ENCODE measurements at places on chromosomes 12 and 14.

DNA sequence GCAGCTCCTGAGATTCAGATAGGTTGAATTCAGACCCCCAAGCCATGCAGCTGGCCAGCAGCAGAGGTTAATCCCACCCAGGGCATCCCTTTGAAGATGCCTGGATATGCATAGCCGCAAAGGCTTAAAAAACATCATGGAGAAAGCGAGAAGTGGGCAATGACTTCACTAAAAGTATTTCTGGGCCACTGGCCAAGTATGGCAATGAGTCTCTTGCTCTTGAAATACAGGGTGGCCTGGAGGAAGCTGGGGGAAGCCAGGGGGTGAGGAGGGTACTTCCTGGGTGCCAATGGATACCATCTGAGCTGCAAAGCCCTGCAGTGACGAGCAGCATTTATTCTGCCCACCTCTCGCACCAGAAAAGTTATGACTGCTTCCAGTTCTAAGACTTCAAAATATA lies 539.3 kb upstream of the TBX3 start:
- no peak for DNase-seq

DNA sequence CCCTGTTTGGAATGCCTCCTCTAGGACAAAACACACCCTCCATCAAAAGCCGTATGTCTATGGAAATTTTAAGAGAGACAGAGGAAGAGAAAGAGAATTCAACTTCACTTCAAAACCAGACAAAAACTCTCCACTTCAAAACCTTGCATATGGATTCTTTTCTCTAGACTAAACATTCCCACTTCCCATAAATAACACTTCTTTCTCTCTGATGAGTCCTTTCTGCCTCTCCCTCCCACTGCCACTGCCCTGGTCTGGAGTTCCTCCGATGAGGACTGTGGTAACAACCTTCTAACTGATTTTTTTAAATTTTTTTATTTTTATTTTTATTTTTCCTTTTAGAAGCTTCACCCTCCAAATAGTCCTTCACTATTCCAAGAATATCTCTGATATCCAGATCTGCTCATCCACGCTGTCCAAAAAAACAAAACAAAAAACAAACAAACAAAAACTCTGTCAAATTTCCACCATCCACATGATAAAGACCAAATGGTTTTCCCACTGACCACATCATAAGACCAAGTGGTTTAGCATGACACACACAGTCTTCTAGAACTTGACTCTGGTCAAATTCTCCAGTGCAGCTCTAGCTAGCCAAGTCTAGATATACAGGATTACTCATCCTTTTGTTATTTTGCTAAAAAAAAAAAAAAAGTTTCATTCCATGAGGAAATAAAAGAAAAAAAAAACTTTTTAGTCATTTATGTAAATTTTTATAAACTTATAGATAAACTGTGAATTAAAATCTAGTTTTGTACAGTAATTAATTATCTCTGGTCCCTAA lies 256.0 kb downstream of the PPFIA2 start:
- no peak for DNase-seq

DNA sequence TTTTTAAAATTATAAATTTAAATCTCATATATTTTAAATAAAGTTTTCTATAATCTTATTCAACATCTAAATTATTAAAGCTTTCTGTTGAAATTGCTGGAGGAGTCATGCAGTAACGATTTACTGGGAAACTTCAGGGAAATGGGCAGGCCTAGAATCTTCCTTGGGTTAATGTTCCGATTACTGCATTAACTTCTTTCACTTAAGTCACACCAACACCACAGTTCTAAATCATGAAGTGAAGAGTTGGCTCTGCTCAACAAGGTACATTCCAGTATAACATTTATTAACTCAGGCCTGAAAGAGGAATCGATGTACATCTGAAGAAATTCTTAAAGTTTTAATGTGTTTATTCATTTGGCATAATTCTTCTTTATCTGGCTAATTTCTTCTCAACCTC lies 244.3 kb downstream of the CCER1 start:
- DNase-seq: no peak

DNA sequence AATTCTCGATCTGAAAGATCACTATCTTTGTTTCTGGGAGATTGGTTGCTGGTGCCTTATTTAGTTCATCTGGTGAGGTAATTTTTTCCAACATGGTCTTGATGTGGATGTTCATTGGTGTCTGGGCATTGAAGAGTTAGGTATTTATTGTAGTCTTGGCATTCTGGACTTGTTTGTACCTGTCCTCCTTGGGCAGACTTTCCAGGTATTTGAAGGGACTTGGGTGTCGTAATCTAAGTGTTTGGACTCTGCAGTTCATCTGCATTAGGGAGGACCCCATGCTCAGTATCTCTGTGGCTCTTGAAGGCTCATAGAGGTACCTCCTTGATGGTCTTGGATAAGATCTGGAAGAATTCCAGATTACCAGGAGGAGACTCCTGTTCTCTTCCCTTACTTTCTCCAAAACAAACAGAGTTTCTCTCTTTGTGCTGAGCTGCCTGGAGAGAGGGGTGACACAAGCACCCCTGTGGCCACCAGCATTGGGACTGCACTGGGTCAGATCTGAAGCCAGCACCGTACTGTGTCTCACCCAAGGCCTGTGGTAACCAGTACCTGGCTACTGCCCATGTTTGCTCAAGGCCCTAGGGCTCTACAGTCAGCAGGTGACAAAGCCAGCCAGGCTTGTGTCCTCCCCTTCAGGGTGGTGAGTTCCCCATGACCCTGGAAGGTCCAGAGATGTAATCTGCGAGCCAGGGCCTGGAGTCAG lies 5.3 kb downstream of the A2ML1 start:
- no peak for DNase-seq

- DNase-seq: no peak
Measured at GRCh38 chr12:109701064-109701463, 12.6 kb upstream of the FAM222A start.

GRCh38 chr14:71682337-71682736 lies 249.9 kb upstream of the RGS6 start:
- no peak for DNase-seq

DNA sequence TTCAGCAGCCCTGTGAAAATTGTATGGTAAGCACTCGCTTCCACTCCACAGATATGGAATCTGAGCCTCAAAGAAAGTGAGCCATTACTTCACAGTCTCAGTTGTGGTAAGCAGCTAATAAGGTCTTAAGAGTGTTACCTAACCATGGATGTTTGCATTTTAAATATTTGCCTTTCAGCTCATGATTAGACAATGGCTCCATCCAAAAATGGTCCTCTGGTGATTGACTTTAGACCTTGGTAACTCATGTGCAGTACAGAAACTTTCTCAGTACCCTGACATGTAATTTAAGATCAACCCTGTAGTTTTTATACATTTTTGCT lies 1.8 kb downstream of the A2M start:
- no peak for DNase-seq

- DNase-seq: no peak
Measured at GRCh38 chr12:114450515-114451300, 44.8 kb upstream of the TBX5 start.

DNA sequence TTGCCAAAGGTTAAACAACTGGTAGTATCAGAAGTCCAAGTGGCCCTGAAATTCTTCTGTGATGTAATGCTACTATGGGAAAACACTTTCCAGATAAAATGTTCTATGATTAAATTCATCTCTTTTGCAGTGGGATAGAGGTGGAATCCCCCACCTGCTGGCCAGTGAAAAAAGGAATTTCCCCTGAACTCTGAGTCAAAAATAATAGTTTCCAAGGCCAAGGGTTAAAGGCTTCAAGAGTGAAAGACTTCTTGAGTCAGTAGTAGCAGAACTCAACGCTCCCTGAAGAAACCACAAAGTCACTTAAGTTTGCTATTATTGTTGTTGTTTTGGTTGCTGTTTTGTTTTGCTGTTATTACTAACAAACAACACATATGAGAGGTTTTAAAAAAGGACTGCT lies 330.8 kb downstream of the SOX5 start:
- DNase-seq: no peak

- DNase-seq: no peak
Measured at GRCh38 chr14:74258764-74259035, 19.5 kb downstream of the VSX2 start.

DNA sequence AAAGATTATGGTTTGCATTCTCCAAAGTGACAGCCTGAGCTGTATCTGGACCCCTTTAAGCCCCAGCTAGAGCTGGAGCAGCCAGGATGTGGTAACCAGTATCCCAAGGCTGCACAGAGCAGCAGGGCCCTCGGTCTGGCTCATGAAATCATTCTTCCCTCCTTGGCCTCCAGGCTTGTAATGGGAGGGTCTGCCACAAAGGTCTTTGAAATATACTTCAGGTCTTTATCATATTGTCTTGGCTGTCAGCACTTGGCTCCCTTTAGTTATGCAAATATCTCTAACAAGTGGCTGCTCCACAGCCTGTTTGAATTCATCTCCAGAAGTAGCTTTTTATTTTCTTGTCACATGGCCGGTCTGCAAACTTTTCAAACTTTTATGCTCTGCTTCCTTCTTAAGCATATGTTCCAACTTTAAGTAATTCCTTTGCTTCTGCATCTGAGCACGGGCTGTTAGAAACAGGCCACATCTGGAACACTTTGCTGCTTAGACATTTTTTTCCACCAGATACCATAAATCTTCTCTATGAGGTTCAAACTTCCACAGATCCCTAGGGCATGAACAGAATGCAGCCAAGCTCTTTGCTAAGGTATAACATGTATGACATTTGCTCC lies 663.4 kb upstream of the MIS18BP1 start:
- DNase-seq: no peak

GRCh38 chr12:108587826-108588225 lies 10.1 kb downstream of the TMEM119 start:
- no peak for DNase-seq

- DNase-seq: no peak
Measured at GRCh38 chr14:100402631-100403030, 79.5 kb downstream of the SLC25A47 start.

DNA sequence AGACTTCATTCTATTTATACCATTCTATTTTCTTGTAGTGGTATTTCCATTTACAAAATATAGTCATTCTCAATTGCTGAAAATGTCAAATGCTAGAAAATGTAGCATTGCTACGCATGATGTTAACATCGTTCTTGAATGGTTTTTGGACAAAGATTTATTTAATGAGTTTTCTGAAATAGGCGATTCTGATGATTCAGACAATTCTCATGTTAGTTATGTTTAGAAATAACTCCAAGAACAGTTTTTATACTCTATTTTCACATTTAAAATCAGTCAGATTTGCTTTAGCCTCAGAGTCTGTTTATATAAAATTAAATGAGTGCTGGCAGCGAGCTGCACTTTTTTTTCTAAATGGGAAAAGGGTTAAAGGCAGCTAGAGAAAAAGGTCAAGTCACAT lies 414.8 kb upstream of the MGAT4C start:
- DNase-seq: no peak

DNA sequence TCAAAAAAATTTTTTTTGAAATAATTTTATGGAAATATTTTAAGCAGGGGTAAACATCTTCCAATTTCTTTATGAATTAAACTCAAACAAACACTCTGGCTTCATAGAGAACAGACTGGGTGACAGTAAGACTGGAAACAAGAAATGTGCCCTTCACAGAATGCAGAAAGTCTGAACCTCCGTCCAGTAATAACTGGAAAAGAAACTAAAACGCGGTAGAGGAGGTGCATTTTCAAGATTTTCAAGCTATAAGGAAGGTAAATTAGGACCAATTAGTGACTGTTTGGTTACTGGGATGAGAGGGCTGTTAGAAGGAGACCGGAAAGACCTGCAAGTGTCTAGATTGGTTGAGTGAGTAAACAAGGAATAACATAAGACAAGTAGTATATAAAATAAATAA lies 245.7 kb downstream of the CEP128 start:
- DNase-seq: no peak

- DNase-seq: no peak
Measured at GRCh38 chr14:66944872-66945271, 244.4 kb upstream of the GARIN2 start.

Measured in esophagus squamous epithelium (tissue), 5 donors.